Suppressor macrophage treated with lipopolysaccharide for 1 hour (primary cell): ENCODE measurements at places on chromosomes 1 and 21.
A peak's percentile ranks its signal among the peaks of the same experiment; 100 is the strongest.

- peak; percentile 63 for DNase-seq
Measured at GRCh38 chr1:10626791-10627410, 152.2 kb downstream of the PEX14 start.

GRCh38 chr1:36414384-36414783 is 16.7 kb upstream of the LSM10 start:
- DNase-seq: no peak

DNA sequence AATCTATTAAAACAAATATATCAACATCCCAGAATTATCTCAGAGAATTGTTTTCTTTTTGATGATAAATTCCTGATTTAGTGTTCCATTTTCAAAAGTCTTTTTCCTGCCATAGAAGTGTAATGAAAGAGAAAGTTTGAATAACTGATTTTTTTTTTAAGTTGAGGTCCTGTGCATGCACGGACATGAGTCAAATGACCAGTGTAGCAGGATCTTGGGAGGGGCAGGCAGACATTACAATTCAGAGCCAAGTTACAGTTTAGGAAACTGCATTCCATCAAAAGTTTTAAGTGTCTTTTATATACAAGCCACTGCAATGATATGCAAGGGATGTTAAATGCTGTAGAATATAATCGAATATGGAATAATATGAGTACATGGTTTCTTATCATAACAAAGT is 227.5 kb downstream of the HMCN1 start:
- no peak for DNase-seq

GRCh38 chr1:110424699-110425611 is 17.5 kb upstream of the LAMTOR5 start:
- DNase-seq: peak; percentile 54

- DNase-seq: no peak
Measured at GRCh38 chr21:32422064-32422463, 9.6 kb downstream of the EVA1C start.

- no peak for DNase-seq
Measured at GRCh38 chr1:182834326-182834725, 4.8 kb upstream of the DHX9 start.

DNA sequence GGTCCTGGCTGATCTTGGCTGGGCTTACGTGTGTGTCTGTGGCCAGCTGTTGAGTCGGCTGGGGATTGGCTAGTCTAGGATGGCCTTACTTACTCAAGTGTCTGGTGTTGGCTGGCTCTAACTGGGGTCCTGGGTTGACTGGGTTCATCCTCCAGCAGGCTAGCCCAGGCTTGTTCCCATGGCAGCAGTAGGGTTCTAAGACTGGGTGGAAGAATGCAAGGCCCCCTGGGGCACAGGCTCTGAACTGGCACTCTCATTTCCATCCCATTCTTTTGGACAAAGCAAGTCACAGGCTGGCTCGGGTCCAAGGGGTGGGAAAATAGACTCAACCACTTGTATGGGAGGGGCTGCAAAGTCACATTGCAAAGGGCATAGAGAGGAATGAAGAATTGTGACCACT is 7.9 kb upstream of the OPRD1 start:
- DNase-seq: no peak

DNA sequence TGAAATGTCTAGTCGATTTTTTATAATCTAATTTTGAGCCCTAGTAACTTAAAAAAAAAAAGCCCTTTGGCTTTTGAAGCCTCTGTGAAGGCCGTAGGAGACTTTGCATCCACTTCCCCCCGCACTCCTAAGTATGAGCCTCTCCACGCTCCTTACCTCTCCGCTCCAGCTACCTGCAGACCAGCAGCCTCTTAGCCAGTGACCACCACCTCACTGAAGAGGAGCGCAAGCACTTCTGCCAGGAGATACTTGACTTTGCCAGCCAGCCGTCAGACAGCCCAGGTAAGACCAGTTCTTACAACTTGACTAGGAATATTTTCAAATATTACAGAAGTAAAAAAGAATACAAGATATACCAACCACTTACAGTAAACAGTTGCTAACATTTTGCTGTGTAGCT is 27.4 kb upstream of the PWP2 start:
- DNase-seq: no peak

DNA sequence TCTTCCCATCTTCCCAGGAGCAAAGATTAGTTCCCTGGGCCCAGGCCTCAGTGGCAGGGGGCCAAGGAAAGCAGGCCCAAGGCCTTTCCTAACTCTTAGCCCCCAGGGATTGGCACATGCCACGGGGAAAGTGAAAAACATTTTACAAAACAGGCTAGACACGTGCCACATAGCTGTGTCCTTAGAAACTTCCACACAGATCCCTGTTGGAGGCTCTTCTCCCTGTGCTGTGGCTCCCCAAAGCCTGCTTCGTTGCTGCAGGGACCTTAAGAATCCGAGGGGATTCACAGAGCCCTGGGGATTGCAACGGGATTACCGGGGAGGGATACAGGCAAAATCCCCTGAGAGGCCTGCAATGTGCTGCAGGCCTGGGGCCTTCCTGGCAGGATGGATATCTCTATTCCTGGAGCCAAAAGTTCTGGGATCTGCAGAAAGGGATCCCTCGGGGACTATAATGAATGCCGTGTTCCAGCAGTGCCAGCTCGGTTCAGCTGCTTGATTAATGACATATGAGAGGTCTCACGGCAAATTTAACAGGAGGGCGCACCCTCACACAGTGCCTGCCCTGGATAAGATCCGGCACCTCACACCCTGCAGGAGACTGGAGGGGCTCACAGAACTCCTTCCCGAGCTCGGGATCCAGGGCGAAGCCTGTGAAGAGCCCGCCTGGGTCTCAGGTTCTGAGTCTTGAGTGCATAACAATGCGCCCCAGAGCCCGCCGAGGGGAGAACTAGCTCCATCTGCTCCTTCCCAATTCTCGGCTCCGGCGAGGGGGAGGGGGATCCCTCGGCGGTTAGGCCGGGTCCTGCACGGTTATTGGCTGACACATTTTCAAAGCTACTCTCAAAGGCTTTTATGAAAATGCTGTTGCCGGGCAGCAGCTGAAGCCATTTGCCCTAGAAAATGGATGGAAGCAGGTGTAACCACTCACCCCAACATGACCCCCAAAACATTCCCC is 15.3 kb upstream of the RGS8 start:
- DNase-seq: no peak
